ENCODE measurements at places on chromosomes 1 and 21.

DNA sequence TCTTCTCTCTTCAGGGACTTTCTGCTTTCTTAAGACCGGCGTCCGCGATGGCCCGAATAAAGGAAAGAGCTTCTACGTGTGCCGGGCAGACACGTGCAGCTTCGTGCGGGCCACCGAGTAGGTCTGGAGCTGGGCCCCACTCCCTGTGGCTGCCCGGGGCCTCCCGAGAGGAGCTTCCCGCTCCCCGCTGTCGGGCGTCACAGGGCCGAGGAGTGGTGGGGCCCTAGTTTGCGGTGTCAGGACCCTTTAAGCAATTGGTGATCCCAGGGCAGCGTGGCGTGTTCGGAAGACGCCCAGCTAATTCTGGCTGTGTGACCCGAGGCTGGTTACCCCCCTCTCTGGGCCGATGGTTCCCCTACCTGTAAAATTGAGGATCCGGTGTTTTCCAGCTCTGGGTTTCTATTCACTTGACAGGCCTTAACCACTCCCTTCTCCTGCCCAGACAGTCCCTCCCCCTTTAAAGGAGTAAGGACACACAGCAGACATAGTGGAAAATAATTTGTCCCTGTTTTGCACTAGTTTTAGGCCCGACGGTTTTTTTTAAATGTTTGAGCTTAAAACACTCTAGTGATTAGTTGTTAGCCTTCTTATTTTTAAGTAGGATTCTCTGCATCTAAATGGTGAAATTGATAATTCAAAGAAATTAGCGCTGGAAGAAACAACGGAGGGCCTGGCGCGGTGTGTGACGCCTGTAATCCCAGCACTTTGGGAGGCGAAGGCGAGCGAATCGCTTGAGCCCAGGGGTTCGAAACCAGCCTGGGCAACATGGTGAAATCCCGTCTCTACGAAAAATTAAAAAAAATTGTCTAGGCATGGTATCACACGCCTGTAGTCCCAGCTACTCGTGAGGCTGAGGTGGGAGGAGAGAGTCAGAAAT, 553 bp downstream of the TTF2 start:
- no peak for DNase-seq

DNA sequence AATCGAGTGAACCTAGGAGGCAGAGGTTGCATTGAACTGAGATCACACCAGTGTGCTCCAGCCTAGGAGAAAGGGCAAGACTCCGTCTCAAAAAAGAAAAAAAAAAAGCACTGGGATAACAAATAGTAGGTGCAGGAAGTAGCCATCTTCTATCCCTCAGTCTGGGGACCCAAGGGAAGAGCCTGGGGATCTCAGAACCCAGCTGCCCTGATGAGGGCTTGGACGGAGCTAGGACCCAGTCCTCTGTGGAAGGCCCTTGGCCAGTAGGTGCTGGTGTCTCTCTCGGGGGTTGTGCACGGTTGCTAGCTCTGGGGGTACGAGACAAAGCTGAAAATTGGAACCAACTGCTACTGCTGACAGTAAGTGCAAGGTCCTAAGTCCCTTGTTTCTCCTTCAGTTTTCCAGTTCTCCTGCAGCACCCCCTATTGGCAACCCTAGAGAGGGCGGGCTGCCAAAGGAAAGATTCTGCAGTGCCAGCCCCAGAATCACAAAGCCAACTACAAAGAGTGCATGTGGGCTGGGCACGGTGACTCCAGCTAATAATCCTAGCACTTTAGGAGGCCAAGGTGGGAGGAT, 57.6 kb upstream of the KIF1B start:
- DNase-seq, result no peak

DNA sequence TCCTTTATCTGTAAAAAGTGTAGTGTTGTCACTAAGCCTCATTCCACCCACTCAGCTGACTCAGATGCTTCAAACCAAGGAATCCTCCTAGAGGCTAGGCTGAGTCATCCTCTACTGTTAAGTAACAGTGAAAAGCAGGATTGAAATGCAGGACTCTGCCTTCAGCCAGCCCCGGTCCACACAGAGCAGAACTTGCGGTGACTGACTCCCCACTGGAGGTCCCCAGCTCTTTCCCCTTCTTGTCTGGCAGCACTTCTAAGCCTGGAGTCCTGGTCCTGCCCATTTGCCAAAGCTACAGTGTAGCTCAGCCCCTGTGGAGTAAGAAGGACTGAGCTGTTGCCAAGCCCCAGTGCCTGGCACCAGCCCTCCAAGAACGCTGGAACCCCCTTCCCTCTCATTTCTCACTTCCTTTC, 1.7 kb downstream of the RAB7B start:
- no peak for DNase-seq

GRCh38 chr1:24409535-24409934, 4.0 kb downstream of the STPG1 start:
- DNase-seq, result no peak

GRCh38 chr1:8665833-8666232, 151.6 kb downstream of the RERE start:
- DNase-seq, result no peak

GRCh38 chr21:42981862-42982261, 7.5 kb downstream of the PKNOX1 start:
- no peak for DNase-seq

DNA sequence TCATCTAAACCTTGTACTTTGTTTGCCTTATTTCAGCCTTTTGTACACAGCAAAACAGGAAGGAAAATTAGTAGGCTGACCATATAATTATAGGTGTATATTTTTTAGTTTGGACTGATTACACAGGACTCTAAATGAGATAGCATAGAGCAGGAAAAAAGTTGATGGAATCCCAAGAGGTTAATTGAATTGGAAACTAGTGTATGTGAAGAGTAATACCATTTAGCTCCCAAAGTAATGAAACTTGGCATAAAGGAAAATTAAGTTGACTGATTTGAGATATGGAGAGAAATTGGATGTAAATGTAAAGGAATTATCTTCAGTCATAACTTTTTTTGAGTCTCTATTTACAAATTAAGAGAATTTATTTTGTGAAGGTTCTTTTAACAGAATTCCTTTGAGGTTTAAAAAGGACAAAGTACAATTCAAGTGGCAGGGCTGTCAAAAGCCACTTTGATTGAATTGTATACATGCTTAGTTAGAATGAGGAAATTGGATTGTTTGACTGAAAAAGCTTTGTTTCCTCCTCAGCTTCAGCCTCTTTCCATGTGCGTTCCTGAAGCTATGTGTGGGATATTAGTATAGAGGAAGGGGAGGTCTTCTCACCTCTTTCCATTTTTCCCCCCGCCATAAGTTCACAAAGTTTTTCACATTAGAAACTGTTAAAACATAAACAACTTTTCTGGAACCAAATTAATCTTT, 26.4 kb downstream of the SNX27 start:
- no peak for DNase-seq

DNA sequence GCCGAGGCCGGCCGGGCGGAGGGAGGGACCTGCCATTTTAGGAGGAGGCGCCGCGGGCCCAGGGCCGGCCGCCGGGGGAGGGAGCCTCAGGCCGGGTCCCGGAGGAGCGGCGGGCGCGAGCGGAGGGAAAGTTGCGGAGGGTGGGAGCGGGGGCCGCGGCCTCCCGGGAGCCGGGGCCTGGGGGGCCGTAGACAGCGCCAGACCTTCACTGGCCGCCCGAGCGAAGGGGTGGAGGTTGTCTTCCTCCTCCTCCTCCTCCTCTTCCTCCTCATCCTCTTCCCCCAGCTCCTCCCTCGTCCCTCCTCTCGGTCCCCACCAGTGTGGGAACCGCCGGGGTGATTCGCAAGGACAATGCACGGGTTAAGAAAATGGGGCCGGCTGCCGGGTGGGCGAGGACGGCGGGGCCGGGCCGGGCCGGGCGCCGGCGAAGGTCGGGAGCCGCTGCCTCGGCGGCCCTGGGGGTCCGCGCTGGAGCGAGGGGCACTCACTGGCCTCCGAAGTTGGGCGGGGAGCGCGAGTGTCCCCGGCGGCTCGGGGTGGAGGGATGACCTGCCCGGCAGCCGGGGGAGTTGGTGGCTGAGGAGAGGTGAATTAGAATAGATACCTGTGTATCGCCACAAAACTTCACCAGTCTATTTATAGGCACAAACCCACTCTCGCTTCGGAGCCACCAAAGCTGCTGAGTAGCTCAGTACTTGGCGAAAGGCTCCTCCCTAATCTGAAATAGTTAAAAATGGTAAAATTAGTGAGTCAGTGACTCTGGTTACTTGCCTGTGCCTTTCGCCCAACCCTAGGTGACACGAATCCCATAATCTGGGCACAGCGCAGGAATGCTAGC, 1.3 kb downstream of the DYRK1A start:
- no peak for DNase-seq

GRCh38 chr1:160413716-160414115, 13.4 kb downstream of the VANGL2 start:
- DNase-seq, result no peak

GRCh38 chr1:196690582-196690981, 38.7 kb downstream of the CFH start:
- no peak for DNase-seq

- DNase-seq, result no peak
These were observed 5.5 kb downstream of the CTNNBIP1 start for GRCh38 chr1:9904596-9904995.

- DNase-seq, result no peak
These were observed 3.8 kb upstream of the XCL1 start for GRCh38 chr1:168572633-168573032.

- no peak for DNase-seq
These were observed 19.9 kb downstream of the CLDN17 start for GRCh38 chr21:30146558-30147282.

GRCh38 chr1:64184003-64184440, 19.4 kb upstream of the UBE2U start:
- DNase-seq, result peak; percentile 83

- no peak for DNase-seq
These were observed 21.6 kb upstream of the PTP4A2 start for GRCh38 chr1:31959521-31960340.

DNA sequence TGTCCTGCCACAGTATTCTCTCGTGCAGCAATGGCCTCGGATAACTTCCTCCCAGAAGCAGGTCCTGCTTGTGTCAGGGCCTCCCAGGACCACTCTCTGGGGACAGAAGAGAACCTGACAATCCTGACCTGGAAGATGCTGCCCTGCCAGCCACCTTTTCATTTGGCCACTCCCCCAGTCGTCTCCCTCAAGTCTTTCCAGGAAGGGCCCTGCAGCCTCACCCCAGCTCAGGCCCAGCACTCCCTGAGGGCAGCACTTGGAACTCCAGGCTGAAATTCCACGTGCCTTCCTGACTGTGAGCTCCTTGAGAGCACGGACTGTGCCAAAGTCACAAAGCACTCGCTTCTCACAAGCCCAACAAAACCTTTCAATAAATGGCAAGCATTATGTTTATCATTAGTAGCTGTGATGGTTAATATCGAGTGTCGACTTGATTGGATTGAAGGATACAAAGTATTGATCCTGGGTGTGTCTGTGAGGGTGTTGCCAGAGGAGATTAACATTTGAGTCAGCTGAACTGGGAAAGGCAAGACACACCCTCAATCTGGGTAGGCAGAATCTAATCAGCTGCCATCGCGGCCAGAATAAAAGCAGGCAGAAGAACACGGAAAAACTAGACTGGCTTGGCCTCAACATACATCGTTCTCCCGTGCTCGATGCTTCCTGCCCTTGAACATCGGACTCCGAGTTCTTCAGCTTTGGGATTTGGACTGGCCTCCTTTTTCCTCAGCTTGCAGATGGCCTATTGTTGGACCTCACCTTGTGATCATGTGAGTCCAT, 2.3 kb upstream of the CLEC20A start:
- DNase-seq, result no peak

GRCh38 chr1:9182784-9183257, 51.8 kb upstream of the H6PD start:
- DNase-seq, result no peak

DNA sequence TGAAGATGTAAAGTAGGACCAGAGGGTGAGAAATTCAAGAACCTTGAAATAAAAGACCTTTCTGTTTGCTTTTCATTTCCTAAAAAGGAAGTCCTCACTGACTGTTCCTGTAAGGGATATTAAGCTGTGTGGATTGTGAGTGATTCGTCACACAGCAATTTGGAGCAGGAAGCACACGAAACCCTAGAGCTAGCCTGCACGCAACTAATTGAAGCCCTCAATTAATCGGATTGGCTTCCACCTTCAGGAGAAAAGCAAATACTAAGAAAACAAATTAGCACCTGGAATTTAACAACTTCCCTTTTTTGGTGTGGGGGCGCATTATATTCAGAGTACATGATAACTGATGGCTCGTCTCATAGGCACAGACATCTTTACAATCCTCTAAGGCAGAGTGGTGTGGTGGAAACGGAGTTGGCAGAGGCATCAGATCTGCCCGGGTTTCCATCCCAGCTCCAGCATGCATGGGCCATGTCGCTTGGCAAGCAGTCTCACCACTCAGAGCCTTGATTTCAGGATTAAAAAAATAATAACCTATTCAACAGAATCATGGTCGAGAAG, 95.2 kb downstream of the KCNJ15 start:
- DNase-seq, result peak; percentile 70

GRCh38 chr1:230851291-230851691, 17.0 kb downstream of the C1orf198 start:
- DNase-seq, result no peak

- DNase-seq, result peak; percentile 49
These were observed 176.7 kb downstream of the OLFM3 start for GRCh38 chr1:101820071-101820470.

DNA sequence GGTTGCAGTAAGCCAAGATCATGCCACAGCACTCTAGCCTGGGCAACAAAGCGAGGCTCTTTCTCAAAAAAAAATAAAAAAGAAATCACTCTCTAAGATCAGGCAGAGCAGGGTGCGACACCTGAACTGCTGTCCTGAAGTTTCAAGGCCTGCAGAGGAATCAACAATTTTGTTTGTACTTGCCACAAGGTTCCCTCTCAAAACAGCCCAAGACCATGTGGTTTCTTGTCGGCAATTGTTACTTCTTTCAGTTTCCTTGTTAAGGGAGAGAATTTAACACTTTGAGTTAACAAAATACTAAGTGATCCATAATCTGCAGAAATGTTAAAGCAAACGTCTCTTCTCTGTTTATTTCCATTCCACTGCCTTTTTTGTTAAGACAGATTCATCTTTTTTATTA, 36.5 kb downstream of the MACO1 start:
- DNase-seq, result no peak

- DNase-seq, result no peak
These were observed 5.1 kb downstream of the LRRN2 start for GRCh38 chr1:204680461-204680860.

DNA sequence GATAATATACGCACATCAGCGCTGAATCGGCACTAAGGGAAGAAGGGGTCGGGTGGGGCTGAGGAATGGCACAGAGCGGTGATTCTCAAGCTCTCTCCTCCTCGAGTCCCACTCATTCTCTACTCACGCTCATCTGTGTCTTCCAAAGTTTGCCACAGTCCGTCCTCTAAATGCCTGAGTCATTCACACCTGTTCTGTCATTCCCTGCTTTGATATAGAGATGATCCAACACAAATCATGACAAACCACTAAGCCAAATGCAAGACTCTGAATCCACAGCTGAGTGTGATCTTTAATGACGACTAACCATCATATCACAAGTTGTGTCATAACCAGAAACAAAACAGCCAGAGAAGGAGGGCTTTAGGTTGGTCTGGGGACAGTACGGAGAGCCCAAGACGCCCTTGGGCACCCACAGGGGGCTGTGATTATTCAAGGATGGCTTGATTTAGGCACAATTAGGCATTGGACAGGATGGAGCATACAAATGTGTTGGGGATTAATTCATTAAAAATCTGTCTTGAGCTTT, 501.5 kb downstream of the KIF26B start:
- no peak for DNase-seq

GRCh38 chr21:21860888-21861287, 862.7 kb downstream of the NCAM2 start:
- DNase-seq, result no peak

GRCh38 chr1:5770981-5771765, 221.1 kb downstream of the NPHP4 start:
- DNase-seq, result peak; percentile 25

GRCh38 chr1:42946120-42946898, 12.4 kb downstream of the SLC2A1 start:
- no peak for DNase-seq
